ENCODE measurements at places on chromosomes 13 and 19. TPM values are rescaled to one million over a fixed set of nuclear protein-coding genes. Genes with fewer than 3 reads are reported as not detected.
A peak's percentile ranks its signal among the peaks of the same experiment; 100 is the strongest.

GRCh38 chr19:1248786-1249297 lies 459 bp downstream of the MIDN start:
- peak; percentile 80 for DNase-seq

Gene DCLK1
- not detected for total RNA-seq

Gene KIR2DL1
- not detected for total RNA-seq

DNA sequence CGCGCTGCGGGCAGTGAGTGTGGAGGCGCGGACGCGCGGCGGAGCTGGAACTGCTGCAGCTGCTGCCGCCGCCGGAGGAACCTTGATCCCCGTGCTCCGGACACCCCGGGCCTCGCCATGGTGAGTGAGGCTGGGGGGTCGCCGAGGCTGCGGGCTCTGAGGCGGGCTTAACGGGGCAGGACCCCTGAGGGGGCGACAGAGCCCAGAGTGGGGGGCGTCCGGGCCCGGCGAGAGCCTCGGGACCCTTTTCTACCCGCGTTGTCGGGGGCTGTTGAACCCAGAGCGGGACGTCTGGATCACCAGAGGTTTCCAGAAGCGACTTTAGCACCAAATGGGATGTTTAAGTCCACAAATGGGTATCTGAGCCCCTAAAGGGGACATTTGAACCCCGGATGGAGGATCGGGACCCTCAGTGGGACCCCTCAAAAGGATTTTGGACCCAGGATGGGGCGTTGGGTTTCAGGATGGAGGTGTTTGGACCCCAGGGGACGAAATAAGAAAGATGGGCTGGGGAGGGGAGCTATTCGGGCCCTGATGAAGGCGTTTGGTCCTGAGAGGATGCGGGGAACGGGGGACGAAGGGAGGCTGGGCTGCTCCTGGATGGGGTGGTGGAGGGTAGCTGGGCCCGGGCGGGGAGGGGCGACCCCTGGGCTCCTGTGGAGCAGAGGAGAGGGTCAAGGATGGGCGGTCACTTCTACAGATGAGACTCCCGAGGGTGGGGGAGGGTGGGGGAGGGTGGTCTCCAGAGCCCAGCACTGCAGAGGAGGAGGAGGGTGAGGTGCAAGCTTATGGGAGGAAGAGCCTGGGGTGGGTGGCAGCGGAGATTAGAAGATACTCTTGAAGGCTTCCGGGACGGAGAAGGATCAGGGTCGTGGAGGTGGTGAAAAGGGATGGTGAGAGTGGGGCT lies at the start of gene CALM3:
Gene CALM3 (plus strand): TSS at position 13 of the 907 bp plus-strand sequence. CDS start 105 bp downstream, at position 118.
- no peak for DNase-seq

- DNase-seq = peak; percentile 44
Observed at GRCh38 chr19:56066152-56067023, 54.7 kb downstream of the ZNF787 start.

Gene LRRC25
- total RNA-seq = not detected

DNA sequence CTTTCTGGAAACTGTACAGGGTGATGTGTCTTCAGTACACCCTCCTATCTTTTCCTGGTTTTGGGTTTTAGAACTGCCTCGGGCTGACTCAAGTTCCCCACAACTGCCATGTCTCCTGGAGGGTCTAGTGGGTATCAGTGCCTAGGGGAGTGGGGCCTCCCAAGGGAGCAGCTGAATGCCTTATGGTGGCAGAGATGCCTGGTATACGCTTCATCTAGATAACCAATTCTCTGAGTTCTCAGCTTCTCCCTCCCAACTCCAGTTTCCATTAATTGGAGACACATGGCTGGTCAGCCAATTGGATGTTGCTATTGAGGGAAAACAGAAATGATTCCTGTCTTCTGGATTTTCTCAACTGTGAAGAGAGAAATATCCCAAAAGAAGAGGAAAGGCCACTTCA lies 12.8 kb downstream of the ZNF439 start:
- no peak for DNase-seq

Measured in activated T-helper 2 cell treated with anti-CD3 and anti-CD28 coated beads, Interferon-gamma antibody, Interleukin-2, Interleukin-4, amounts not matched to agents 10 μg/mL and 5 μg/mL and 100 μg/mL, durations not matched to agents 14 hours and 24 hours and 36 hours (primary cell).